Stimulated activated CD4-positive, alpha-beta T cell treated with anti-CD3 and anti-CD28 coated beads, Interleukin-12 subunit alpha, Interleukin-12 subunit beta, amount 100 ng/mL, for 24 hours (primary cell): ENCODE measurements at places on chromosomes 12 and 14.
A peak's percentile ranks its signal among the peaks of the same experiment; 100 is the strongest.

DNA sequence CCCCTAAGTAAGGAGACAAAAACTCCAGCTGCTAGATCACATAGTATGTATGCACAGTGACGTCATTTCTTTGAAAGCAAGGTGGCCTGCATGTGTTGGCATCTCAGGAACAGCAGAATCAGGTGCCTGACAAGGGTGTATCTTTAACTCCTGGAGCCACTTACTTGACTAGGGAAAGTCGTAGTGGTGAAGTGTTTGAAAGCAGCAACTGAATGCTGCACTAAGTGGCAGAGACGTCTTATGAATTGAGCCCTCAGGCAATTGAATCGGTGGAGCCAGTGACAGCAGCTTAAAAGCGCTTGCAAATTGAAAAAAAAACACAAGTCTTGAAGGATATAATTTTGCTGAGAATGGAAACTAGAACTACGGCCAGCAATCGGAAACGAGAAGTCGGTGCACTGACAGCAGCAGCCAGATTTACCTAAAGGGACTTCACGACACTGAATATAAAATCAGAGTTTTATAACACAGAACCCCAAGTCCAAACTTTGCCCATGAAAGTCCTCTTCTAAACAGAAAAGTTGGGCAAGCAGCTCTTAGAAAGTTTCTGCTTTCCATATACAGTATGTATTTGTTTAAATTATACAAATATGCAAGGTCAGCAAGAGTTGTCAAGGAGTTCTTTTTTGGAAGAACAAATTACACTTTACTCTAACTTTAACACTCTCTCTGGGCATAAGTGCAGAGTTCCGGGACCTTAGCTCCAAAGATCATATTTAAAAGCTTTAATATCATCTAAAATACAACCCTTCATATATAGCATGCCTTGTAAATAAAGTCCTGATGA, 1.1 kb downstream of the IGF1 start:
- DNase-seq: no peak

- no peak for DNase-seq
These were observed 132.5 kb downstream of the DAAM1 start for GRCh38 chr14:59320763-59321625.

DNA sequence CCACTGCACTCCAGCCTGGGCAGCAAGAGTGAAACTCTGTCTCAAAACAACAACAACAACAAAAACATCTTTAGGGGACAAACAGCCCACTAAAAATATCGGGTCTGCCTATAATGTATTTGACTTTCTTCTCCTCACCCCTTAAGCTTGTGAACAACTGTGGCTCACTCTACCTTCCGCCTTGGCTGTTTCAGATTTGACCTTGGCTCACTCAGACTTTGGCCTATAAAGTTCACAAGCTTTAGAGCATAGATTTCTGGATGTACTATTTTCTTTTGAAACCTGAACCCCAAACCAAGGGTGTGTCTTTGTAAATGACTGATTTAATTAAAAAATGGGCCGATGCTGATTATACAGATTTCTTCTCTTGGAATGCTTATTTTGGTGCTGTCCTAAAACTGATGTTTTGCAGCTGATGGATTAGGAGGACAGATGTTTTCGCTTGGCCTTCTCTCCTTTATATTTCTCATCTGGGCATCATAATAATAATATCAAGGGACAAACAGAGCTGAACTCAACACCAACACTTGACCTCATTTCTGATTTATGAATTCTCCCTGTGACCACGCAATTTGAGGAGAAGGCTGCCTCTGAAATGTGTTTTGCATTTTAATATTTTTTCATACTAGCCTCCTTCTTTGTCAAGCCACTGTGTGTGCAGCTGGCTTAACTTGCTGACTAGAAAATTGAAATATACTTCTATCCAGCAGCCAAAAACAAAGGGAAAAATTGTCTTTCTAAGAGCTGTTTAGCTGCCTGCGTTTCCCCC, 40.2 kb upstream of the RASSF3 start:
- DNase-seq: no peak

GRCh38 chr14:79705126-79705894, 506.0 kb downstream of the DIO2 start:
- no peak for DNase-seq

DNA sequence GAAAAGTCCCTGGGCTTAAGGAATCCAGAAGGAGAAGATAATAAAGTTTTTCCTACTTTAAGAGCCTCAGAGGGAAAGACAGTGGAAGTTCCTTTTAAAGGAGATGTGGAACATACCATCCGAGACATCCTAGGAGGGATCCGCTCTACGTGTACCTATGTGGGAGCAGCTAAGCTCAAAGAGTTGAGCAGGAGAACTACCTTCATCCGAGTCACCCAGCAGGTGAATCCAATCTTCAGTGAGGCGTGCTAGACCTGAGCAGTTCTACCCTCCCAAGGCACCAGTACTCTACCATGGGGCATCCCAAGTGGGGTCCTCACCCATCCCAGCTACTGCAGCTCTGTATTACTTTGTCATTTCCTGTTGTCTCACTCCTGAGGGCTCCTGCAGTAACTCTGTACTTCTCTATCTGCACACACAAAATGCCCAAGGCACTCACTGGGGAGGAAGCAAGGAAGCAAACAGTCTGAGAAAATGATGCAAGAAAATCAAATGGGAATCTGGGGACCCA, 3.8 kb downstream of the TINF2 start:
- no peak for DNase-seq

DNA sequence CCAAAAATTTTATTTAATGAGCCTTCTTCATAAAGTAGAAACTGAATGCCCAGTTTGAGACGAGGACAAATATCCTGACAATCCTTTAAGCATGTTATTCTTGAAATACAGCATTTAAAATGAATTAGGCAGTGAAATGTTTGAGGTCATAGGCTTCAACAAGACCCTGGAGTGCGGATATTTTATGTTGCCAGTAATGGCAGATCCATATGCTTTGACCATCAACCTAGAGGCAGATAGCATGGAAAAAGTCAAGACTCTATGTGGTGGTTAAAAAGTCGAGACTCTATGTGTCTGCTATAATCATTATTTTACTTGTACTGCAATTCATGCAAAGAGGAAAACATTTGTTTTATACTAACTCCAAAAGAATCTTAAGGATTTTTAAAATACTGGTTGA, 2.0 kb upstream of the MAP4K5 start:
- no peak for DNase-seq

GRCh38 chr12:15861404-15861803, 20.8 kb upstream of the STRAP start:
- DNase-seq: no peak

- no peak for DNase-seq
These were observed 218.4 kb downstream of the BCAT1 start for GRCh38 chr12:24730489-24730896.

- DNase-seq: peak; percentile 48
These were observed 87.8 kb upstream of the DYNC1H1 start for GRCh38 chr14:101876555-101876938.

DNA sequence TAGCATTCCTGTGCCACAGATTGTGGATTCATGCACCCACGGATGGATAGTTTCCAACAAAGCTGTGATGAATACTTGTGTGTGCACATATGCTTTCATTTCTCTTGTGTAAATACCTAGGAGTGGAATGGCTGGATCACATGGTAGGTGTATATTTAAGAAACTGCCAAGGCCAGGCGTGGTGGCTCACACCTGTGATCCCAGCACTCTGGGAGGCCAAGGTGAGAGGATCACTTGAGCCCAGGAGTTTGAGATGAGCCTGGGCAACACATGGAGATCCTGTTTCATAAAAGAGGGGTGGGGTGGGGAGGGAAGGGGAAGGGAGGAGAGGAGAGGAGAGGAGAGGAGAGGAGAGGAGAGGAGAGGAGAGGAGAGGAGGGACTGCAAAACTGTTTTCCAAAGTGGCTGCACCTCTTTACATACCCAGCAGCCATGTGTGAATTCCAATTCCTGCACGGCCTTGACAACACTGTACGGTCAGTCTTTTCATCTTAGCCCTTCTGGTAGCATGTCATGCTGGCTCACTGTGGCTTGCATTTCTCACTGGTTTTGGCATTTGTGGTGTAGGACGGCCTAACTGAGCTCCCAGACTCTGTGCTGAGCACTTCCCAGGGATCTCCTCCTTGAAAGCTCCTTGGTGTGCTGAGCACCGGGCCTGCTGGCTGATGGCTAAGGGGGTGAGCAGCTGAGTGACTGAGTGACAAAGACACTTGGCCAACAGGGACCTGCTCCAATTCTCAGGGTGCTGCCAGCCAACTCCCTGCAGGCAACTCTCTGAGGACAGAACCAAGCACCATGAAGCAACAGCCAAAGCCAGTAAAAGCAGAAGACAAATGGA, 27.9 kb downstream of the SYNE3 start:
- DNase-seq: no peak

DNA sequence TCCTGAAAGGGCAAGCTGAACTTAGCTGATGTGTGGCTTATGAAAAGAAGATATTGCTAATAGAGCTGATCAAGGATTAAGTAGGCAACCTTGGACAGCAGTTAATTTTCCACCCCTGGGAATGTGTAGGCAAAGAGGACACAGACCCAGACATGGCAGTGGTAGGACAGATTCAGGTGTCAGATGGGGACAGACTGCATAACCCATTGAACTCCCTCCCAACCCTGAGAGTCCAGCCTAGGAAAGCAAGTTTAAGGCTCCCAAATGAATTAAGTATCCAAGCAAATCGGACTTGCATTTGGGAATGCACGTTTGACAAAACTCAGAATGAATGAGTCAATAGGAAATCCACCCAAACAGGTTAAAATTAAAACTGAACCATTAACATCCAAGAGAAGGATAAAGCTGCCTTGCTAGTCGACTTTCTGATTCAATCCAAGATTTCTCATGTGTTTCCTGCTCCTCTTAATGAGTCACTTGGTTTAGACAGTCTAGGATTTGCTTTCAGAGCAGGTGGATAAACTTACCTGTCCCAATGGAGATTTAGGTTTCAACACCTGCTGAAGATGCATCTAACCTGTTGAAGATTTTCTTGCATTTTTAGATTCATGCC, 385.4 kb downstream of the CCDC91 start:
- no peak for DNase-seq

GRCh38 chr12:47938093-47938492, 25.3 kb upstream of the TMEM106C start:
- no peak for DNase-seq

- DNase-seq: no peak
These were observed 198.6 kb downstream of the BCL11B start for GRCh38 chr14:99073431-99073830.

DNA sequence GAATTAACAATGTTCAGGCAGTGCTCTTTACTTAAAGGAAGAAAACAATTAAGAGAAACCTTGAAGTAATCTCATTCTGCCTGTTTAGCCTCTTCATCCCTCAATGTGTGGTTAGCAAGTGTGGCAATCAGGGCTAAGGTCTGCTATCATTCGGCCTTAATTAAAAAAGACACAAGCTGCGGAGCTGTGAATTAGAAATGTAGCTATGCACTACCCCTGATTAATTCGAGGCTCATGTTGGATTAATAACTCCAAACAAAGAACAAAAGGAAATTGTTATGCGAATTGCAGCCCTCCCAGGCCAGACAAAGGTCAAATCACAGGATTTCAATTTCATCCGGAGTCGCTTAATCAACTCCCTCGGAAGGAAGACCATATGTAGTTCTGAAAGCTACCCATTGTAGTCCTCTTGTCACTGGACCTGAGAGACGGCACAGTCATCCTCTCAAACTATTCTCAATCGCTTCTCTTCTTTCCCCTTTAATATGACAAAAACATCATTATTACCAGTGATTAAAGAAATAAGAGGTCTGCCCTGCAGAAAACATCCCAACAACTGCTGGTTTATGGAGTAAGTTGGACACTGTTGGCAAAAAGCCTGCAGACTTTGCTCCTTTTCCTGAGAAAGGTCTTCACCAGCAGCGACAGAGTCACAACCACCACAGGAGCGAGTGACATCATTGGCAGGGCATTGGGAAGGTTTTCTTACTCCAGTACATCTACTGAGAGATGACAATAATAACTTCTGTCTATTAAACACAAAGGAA, 71.1 kb upstream of the SOX5 start:
- DNase-seq: no peak

- no peak for DNase-seq
These were observed 22.9 kb downstream of the KIF21A start for GRCh38 chr12:39420043-39420442.

- DNase-seq: no peak
These were observed 67.6 kb upstream of the CDKN3 start for GRCh38 chr14:54329082-54329695.

- no peak for DNase-seq
These were observed 58.6 kb downstream of the KCNA5 start for GRCh38 chr12:5102261-5102789.

GRCh38 chr12:10965476-10965875, 21.2 kb downstream of the TAS2R50 start:
- no peak for DNase-seq

GRCh38 chr12:57852200-57852599, 5.7 kb upstream of the CTDSP2 start:
- no peak for DNase-seq

- no peak for DNase-seq
These were observed 108.2 kb downstream of the TSPAN9 start for GRCh38 chr12:3185260-3185870.

DNA sequence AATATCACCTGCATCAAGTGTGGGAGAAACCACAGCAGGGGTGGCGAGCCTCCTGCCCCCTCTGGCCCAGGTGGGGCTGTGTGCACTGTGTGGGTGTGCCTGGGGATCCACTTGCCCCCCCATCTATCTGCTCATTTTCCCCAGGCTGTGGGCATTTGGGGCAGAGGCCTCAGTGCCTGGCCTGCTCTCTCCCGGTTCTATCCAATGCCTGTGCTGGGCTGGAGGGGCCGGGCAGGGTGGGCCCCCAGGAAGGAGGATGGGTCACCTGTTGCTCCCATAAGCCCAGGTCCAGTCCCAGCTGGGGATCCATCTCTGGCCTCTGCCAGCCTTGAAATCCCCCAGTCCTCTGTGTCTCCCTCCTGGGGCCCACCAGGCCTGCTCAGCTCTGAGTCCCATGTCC, 105.6 kb downstream of the TMEM121 start:
- DNase-seq: no peak

DNA sequence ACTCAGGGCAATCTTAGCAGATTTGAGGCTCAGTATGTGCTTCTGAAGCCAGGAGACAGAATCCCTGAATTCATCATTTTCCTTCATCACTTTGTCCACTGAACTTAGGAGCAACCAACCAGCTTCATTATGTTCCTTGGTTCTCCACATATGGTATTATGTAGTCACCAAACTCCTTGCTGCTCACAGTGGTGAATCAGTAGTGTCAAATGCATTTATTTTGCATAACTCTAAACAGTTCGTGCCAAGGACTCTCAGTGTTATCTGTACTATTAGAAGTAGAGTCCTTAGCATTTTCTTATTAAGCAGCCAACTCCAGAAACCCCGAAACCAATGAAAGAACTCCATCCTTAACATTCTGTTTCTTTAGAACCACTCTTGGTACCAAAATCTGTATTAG, 466.9 kb upstream of the RGS6 start:
- no peak for DNase-seq

- DNase-seq: no peak
These were observed 1.1 kb upstream of the BMP4 start for GRCh38 chr14:53957739-53958138.

- no peak for DNase-seq
These were observed 32.9 kb upstream of the IFT81 start for GRCh38 chr12:110091136-110091711.

- no peak for DNase-seq
These were observed 132.9 kb upstream of the SSTR1 start for GRCh38 chr14:38074754-38075153.

- no peak for DNase-seq
These were observed 226.2 kb upstream of the LHX5 start for GRCh38 chr12:113697651-113698509.
